Fibroblast of the aortic adventitia (primary cell): ENCODE measurements at places on chromosomes 3 and 15. TPM values are rescaled to one million over a fixed set of nuclear protein-coding genes. Genes with fewer than 3 reads are reported as not detected.

- DNase-seq, result no peak
These were observed 258.1 kb upstream of the ROPN1 start for GRCh38 chr3:124250053-124250452.

DNA sequence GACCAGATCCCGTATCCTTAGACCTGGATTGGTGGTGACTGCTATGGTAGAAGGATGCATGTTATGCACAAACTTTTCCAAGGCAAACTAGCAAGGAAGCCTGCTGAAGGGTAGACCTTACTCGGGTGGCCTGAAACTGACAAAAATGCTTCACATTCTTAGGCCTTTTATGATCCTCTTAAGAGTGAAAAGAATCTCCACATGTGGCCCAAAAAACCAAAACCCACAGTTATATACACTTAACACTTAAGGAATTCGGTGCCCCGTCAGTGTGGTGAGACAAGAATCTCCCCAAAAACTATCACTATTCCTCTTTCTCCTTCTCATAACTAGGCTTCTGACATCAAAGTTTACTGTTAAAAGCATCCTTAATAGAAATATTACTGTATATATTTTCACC is 130.1 kb upstream of the SOX2 start:
- DNase-seq, result no peak

Gene GPR149
- total RNA-seq, result not detected in 2 replicates

Gene IL20RB
- 3.9 and 4.6 TPM in 2 replicates for total RNA-seq

Gene CACNA1D
- total RNA-seq, result 0.33 and 1.9 TPM in 2 replicates

- DNase-seq, result peak; percentile 36
These were observed 124.8 kb downstream of the ATP10A start for GRCh38 chr15:25738171-25738965.

GRCh38 chr3:160697637-160698380 is 20.8 kb downstream of the ARL14 start:
- DNase-seq, result peak; percentile 61

- DNase-seq, result peak; percentile 48
These were observed 1.3 kb downstream of the NME9 start for GRCh38 chr3:138328341-138328740.

DNA sequence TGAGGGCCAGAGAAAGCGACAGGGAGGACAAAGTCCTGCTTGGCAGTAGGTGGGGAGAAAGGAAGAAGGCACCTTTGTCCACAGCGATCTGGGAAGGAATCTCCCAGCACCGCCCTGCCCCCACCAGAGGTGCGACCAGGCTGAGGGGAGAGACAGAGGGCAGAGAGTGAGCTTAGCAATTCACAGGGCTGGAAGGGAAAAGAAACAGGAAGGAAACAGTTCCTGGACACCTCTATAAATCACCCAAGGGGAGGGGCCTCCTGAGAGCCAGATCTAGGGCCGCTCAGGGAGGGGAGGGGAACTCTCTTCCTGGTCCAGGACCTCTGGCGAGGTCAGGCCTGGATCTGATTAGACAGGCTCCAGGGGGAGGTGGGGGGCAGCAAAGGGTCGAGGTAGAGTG is 35.4 kb downstream of the RNU5B-1 start:
- no peak for DNase-seq

DNA sequence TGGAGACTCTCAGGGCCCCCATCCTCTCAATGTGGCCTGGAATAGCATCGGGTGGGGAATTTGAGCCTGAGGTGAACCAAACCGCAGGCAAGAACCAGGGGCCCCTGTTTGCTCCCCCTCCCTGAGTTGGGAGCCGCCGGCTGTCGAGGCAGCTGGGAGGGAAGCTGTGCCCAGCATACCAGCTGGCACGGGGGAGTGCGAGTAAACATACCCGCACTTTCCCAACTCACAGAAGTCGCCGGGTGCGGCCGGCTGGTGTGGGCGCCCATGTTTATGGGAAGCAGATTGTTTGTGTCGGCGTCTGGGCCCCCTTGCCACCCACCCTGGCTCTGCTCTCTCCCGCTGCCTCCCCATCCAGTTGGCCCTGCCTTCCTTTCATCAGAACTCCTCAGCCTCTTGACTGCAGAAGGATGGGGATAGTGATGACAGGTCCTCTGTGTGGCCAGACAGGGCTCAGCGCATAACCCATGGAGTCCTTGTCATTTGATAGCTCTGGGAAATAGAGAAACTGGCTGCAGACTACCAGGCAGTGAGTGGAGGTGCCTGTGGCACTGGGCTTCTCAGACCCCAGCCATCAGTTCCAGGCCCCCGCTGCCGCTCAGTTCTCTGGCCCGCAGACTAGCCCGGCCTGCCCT is 60.4 kb downstream of the CACNA2D2 start:
- no peak for DNase-seq

DNA sequence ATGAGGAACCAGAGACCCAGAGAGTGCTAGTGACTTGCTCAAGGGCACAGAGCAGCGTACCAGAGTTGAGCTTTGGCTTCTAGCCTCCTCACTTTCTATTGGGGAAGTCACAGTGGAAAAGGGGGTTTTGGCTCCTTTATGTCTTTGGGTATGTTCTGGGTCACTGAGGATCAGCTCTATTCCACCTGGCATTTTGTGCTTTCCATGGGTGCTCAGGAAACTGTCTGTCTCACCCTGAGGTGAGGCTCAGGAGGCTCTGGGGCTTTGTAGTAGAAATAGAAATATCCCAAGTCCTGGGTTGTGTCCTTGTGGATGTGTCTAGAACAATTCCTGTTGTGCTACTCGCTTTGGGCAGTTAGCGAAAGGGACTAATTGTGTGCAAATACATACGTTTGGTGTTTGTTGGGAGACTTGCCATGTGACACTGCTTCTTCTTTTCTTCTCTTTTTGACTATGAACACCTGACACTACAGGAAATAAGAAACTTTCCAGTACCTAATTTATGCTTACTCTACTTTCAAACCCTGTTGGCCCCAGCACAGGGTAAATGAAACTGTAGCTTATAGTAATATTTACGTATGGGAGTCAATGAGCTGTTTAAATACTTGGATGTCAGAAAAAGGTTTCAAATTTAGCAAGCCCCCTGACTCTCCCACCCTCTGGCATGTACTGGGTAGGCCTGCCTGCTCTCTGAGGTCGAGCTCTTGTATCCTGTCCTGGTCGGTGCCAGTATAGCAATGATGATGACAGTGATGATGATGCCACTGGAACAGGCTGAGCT is 35.6 kb downstream of the SMAD3 start:
- DNase-seq, result no peak

Gene PDCD10
- total RNA-seq, result 64.8 and 90.7 TPM in 2 replicates
